GM12878 (cell line): ENCODE measurements at places on chromosomes 3 and 15. TPM values are rescaled to one million over a fixed set of nuclear protein-coding genes. Genes with fewer than 3 reads are reported as not detected.

GRCh38 chr15:61159901-61160300, 69.2 kb downstream of the RORA start:
- H3K27ac ChIP-seq, result no peak overlapping the region
- no peak for DNase-seq
- no peaks in the 10 kb centered on the region for H3K4me1 ChIP-seq
- H3K4me3 ChIP-seq, result no peak overlapping the region
- H3K36me3 ChIP-seq, result no peaks in the 10 kb centered on the region

GRCh38 chr3:65587650-65588439, 450.9 kb downstream of the MAGI1 start:
- H3K4me1 ChIP-seq, result no peaks in the 10 kb centered on the region
- H3K27me3 ChIP-seq, result no peaks in the 10 kb centered on the region
- no peak overlapping the region for H3K4me3 ChIP-seq

GRCh38 chr3:105956306-105956705, 87.5 kb upstream of the CBLB start:
- H3K36me3 ChIP-seq, result no peaks in the 10 kb centered on the region
- no peak overlapping the region for H3K27ac ChIP-seq
- no peak for DNase-seq
- H3K27me3 ChIP-seq, result no peaks in the 10 kb centered on the region
- no peak overlapping the region for H3K4me3 ChIP-seq

DNA sequence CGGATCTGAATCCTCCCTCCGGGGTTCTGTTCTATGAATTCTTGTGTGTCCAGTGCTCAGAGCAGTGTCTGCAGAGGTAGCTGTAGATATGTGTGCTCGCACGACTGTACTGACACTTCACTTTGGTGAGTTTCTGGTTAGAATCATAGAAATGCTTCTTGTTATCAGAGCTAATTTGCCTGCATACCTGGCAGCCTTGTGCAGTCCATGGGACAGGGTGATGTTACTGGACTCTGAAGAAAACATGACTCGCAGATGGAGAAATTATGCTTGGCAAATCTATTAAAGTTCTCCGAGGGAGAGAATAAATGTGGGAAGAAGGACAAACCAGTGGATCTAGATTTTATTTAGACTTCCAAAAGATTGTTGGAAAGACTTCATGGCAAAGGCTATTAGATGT, 12.2 kb downstream of the CGNL1 start:
- no peak overlapping the region for H3K27ac ChIP-seq
- no peak overlapping the region for H3K4me3 ChIP-seq
- no peaks in the 10 kb centered on the region for H3K36me3 ChIP-seq
- no peaks in the 10 kb centered on the region for H3K4me1 ChIP-seq
- no peaks in the 10 kb centered on the region for H3K27me3 ChIP-seq

GRCh38 chr3:155604967-155605366, 139.9 kb downstream of the PLCH1 start:
- H3K36me3 ChIP-seq, result no peaks in the 10 kb centered on the region
- DNase-seq, result no peak
- H3K4me1 ChIP-seq, result no peaks in the 10 kb centered on the region
- H3K27ac ChIP-seq, result no peak overlapping the region
- H3K4me3 ChIP-seq, result no peak overlapping the region
- H3K27me3 ChIP-seq, result no peaks in the 10 kb centered on the region; the same call in 1 of the 2 replicates

GRCh38 chr3:16109929-16110328, 64.6 kb upstream of the GALNT15 start:
- H3K27ac ChIP-seq, result no peak overlapping the region
- H3K4me3 ChIP-seq, result no peak overlapping the region
- no peak for DNase-seq
- no peaks in the 10 kb centered on the region for H3K27me3 ChIP-seq
- no peaks in the 10 kb centered on the region for H3K4me1 ChIP-seq

Gene MYEF2
- total RNA-seq, result 21.8 and 26.1 TPM in 2 replicates
